ENCODE measurements at places on chromosomes 5 and 9.

- DNase-seq, result no peak
Measured at GRCh38 chr5:122723606-122724352, 51.1 kb upstream of the SNX2 start.

DNA sequence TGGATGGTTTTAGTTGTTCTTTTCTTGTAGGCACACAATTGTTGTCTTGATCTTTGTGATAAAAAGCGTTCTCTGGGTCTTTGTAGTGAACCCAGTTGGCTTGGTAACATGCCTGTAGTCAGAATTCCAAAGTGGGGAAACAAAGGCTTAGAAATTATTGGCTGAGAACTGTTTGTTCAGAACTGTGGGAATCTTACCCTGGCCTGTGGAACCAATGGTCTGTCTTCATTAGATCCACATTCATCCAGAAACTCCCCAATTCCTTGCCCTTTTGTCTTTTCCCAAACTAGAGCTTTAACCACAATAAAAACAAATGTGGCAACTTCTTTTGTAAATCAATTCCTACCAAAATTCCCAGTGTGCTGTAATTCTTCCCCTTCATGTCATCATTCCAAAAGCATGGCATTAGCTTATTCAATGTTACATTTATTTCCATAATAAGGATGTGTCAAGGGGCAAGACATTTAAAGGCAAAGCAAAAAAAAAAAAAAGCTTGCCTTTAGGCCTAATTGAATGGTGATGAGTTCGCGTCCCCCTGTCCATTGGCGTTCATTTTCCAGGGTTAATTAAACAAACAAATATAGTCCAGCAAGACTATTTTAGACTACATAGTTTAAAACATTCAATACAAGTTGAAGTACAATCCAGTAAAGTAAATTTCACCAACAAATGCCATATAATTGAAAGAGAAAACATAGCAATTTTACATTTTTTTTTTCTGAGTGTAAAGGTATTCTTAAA is 249.8 kb upstream of the ZNF608 start:
- DNase-seq, result no peak

DNA sequence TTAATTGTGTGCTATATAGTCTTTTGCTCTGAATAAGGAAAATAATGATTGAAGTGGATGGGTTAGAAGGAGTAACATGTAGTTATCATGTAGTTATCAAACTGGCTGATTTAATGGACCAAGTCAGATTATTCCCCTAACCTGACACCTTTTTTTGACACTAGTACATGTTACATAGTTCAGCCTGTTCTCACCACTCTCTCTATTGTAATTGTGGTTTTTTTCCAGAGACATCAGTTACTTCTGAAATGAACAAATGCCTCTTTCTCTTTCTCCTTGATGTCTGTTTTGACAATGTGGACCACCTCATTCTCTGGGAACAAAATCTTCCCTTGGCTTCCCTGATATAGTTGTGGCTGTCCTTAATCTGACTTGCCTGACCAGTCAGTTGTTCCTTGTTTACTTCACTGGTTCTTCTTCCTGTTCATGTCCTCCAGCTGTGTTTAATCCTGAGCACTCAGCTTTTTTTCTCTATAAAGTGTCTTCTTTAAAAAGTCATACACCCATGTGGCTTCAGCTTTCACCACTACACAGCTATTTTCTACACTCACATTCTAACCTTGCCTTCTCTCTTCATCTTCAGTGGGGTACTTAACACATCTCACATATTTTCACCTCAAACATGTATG is 243.4 kb downstream of the ARRDC3 start:
- DNase-seq, result no peak

- DNase-seq, result no peak
Measured at GRCh38 chr9:99150451-99151171, 45.7 kb downstream of the TGFBR1 start.

DNA sequence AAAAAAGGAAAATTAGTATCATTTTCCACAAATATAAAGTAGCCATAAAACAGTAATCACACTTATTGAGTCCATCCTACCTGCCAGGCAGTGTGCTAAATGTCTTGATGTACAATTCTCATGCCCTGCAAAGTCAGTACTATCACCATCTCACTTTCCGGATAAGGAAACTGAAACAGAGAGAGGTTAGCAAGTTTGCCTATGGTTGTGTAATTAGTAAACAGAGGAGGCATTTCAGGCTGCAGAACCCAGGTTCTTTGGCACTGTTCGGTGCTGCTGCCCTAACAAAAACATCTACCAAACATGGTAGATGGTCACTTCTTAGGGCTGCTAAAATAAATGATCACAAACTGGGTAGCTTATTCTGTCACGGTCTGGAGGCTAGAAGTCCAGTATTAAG is 22.6 kb downstream of the PLAC8L1 start:
- DNase-seq, result no peak

GRCh38 chr5:170474489-170475274 is 29.1 kb upstream of the KCNIP1 start:
- DNase-seq, result no peak

- no peak for DNase-seq
Measured at GRCh38 chr5:407801-408268, 35.1 kb upstream of the EXOC3 start.

GRCh38 chr9:94779693-94780290 is 53.3 kb downstream of the AOPEP start:
- DNase-seq, result no peak

GRCh38 chr5:39314591-39314990 is 49.7 kb downstream of the C9 start:
- no peak for DNase-seq

GRCh38 chr9:131464354-131465000 is 38.2 kb upstream of the POMT1 start:
- no peak for DNase-seq

DNA sequence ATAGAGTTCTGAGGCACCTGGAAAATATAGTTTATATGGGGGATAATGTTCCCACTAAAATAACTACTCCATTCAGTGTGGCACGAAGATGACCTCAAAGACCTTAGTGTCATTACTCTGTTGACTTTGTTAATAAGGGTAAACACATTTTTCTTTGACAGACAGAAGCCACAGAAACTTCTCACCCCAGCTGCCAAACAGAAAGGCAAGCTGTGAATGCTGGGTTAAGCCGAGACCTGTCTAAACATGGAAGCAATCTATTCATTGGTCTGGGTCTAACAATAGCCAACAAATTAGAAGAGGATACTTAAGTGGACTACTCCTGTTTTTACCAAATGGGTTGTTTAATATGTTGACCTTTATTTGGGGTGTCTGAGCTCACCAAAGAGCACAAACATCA is 171.4 kb downstream of the TLE1 start:
- no peak for DNase-seq

DNA sequence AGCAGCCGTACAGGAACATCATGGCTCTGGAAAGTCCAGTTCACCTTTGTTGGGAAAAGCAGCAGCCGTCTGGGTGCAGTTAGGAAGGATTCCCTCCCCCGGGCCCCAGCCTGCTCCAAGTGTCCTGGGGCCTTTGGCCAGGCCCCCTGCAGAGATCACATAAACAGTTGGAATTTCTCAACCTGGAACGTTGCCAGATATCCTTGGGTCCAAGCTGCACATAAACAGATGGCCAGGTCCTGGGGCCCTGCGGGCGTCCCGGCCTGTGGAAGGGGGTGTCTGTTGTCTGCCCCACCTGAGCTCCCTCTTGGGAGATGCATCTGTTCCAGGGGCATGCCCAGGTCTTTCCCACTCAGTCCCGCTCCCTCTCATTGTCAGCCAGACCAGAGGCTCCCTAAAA is 92.7 kb downstream of the COL5A1 start:
- no peak for DNase-seq

GRCh38 chr5:32217886-32218396 is 43.8 kb upstream of the GOLPH3 start:
- DNase-seq, result no peak

- DNase-seq, result no peak
Measured at GRCh38 chr5:151800532-151800931, 28.8 kb downstream of the G3BP1 start.

GRCh38 chr9:131035548-131035947 is 26.6 kb downstream of the LAMC3 start:
- DNase-seq, result no peak

GRCh38 chr5:87051502-87052113 is 216.1 kb upstream of the RASA1 start:
- no peak for DNase-seq

DNA sequence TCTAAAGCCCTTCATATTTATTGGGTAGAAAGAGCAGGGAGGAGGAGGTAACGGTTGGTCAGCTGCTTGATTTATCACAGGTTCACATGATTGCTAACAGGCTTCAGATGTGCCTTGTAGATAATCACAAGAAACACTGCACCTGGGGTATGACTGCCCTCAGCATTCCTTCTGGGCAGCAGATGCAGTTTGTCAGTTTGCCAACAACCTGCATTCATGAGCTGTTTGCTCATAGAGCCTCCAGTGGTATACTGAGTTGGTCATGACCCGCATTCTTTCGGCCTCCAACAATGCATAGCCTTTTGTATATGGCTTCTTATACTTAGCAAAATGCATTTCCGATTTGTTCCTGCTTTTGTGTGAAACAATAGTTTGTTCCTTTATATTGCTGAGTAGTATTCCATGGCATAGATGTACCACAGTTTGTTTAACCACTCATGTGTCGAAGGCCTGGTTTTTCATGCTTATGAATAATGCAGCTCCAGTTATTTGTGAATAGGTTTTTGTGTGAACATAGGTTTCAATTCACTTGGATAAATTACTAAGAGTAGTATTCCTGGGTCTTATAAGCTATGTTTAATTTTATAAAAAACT is 83.6 kb downstream of the ARHGEF28 start:
- DNase-seq, result no peak

GRCh38 chr5:27124590-27124989 is 86.2 kb upstream of the CDH9 start:
- DNase-seq, result no peak

DNA sequence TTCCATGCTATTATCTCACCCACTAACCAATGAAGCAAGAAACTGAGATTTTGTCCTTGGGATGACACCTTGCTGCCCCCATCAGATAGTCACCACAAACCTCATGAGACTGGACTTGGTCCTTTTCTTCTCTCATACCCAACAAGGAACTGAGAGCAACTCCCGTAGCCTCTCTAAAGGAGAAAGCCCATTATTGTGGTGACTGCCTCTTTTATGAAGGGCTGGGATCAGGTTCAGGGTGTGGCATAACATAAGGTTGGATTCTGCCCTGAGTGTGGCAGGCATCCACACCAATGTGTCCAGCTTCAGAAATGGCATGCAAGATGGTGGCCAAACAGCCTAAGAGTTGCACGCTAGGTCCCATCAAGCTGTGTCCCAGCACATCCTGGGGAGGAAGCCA is 1.3 kb upstream of the ACTL7A start:
- DNase-seq, result no peak

- DNase-seq, result no peak
Measured at GRCh38 chr5:61184708-61185107, 22.4 kb upstream of the SMIM15 start.

- DNase-seq, result no peak
Measured at GRCh38 chr9:18857334-18857733, 175.7 kb downstream of the SAXO1 start.

DNA sequence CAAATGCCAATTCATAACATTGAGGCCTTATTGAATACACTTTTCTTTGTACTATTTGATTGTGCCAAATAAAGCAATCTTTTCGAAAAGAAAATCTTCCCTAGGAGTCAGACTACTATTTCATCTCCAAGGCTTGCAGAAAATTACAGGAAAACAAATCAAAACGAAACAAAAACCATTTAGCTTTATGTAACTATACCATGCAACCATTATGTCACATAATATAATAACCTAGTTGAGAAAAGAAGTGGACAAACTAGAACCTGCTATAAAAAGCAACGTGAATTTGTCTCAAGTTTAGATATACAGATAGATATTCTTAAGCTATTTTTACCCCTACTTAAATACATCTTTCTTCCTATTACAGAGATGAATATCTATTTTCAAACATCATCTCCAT is 18.0 kb downstream of the HTR4 start:
- no peak for DNase-seq
